ENCODE measurements at places on chromosomes 2 and 18.

- DNase-seq = no peak
Measured at GRCh38 chr2:219571311-219572236, at the start of gene OBSL1. OBSL1 (minus strand) TSS chr2:219571539; CDS start chr2:219571232, 307 bp downstream.

GRCh38 chr2:9178110-9178903, 28.3 kb upstream of the ASAP2 start:
- DNase-seq = no peak

DNA sequence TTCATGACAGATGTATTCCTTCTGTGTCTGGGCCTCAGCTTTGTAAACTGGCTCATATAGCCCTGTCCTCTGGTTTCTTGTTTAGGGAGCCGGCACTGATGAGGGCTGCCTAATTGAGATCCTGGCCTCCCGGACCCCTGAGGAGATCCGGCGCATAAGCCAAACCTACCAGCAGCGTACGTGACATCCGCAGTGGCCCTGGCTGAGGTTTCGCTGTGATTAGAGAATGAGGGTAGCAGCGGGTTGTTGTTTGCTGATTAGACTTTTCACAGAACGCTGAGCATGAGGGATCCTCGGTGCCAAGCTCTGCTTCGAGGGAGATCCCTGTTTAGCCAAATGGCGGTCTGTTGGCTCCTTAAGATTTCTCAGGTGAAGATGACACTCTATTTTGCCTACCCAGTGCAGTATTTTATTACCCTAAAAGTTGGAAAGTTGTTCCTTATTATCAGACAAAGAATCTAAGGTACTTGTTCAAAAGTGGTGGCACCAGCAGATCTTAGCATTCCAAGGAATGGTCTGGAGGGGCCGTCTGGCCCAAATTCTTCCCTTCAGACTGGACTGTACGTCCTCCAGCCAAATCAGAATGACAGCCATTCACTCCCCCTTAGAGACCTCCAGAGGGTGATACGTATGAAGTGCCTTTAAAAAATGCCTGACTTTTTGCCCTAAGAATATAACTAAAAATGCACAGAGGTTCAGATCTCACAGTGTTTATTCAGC, 21.5 kb upstream of the GMCL1 start:
- DNase-seq = no peak

DNA sequence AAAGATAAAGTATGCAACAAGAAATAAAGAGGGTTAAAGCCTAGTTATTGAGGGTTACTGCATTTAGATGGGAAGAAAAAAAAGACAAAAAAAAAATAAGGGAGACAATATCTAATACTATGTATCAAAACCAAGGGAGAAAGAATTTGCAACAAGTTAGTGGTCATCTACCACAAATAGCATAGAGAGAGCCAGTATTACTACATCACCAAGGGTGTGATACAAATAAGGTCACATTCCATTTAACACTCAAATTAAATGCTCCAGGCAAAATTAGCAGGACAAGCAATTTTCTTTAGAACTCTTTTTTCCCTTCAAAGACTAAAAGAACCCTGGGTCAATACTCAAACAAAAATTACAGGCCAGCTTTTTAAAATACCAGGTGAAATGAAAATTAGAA, 115.1 kb upstream of the GULP1 start:
- DNase-seq = no peak

- DNase-seq = no peak
Measured at GRCh38 chr2:53989210-53989862, 18.5 kb upstream of the PSME4 start.

GRCh38 chr2:41871080-41871479, 176.7 kb upstream of the PKDCC start:
- DNase-seq = no peak
